ENCODE measurements at places on chromosomes 4 and X.

- H3K4me3 ChIP-seq, result no peak overlapping the region
- H3K4me1 ChIP-seq, result no peaks in the 10 kb centered on the region
- DNase-seq, result no peak
Observed at GRCh38 chr4:1833307-1834046, 22.5 kb downstream of the LETM1 start.

DNA sequence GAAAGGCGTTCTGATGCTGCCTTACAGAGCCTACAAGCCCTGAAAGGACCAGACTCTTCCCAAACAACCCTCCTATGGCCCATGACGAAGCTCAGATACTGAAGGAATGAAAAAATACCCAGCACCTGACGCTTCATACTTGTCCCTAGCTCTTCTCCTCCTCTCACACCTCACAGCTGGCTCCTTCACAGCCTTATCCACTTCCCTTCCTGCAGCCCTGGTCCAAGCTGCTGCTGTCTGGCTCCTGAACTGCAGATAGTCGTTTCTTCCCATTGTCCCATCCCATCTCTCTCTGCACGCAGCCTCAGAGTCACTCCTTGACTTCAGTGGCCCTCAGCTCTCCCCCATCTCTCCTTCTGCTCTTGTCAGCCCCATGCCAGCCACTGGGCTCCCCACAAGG is 56.6 kb downstream of the FAM193A start:
- H3K4me1 ChIP-seq, result peaks cover 47% of the 10 kb centered on the region
- no peak overlapping the region for H3K27ac ChIP-seq
- H3K4me3 ChIP-seq, result no peak overlapping the region
- no peaks in the 10 kb centered on the region for H3K27me3 ChIP-seq
- no peak for DNase-seq

DNA sequence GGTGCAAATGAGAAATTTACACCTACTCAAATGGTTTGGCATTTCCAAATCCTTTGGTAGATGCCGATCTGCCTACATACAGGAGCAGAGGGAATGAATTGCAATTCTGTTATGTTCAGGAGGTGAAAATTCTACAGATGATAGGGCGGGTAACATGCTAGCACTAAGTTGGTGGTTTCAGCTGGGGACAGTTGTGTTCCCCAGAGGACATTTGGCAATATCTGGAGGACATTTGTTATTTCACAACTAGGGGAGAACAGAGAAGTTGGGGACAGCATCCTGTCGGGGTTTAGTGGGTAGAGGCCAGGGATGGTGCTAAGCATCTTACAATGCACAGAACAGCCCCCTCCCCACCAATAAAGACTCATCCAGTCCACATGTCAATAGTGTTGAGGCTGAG is 96.5 kb upstream of the PUDP start:
- no peak overlapping the region for H3K4me3 ChIP-seq
- no peaks in the 10 kb centered on the region for H3K27me3 ChIP-seq
- H3K36me3 ChIP-seq, result no peaks in the 10 kb centered on the region

- no peaks in the 10 kb centered on the region for H3K4me1 ChIP-seq
- no peak overlapping the region for H3K4me3 ChIP-seq
- peak; percentile 2 for DNase-seq
- H3K27me3 ChIP-seq, result no peaks in the 10 kb centered on the region
- H3K36me3 ChIP-seq, result no peaks in the 10 kb centered on the region
- no peak overlapping the region for H3K27ac ChIP-seq
Observed at GRCh38 chr4:156999175-156999517, 27.5 kb upstream of the PDGFC start.

DNA sequence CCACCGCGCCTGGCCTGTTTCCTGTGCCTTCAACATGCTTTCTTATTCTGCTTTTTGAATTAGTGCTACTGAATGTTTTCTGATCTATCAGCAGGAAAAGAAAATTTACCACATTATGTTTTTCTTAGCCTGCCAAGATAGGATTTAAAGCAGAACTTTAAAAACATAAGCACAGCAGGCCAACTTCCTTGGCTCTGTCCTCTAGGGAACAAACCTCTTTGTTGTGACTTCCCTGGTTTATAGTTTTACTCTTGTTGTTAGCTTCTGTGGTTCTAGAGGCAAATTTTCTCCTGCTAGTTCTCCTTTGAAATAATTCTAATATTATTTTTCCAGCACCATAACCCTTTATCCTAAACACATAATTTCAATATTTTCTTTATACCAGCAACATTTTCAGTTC is 605.1 kb downstream of the ADGRL3 start:
- H3K4me3 ChIP-seq, result no peak overlapping the region
- H3K36me3 ChIP-seq, result no peaks in the 10 kb centered on the region
- H3K4me1 ChIP-seq, result no peaks in the 10 kb centered on the region
- no peak overlapping the region for H3K27ac ChIP-seq

DNA sequence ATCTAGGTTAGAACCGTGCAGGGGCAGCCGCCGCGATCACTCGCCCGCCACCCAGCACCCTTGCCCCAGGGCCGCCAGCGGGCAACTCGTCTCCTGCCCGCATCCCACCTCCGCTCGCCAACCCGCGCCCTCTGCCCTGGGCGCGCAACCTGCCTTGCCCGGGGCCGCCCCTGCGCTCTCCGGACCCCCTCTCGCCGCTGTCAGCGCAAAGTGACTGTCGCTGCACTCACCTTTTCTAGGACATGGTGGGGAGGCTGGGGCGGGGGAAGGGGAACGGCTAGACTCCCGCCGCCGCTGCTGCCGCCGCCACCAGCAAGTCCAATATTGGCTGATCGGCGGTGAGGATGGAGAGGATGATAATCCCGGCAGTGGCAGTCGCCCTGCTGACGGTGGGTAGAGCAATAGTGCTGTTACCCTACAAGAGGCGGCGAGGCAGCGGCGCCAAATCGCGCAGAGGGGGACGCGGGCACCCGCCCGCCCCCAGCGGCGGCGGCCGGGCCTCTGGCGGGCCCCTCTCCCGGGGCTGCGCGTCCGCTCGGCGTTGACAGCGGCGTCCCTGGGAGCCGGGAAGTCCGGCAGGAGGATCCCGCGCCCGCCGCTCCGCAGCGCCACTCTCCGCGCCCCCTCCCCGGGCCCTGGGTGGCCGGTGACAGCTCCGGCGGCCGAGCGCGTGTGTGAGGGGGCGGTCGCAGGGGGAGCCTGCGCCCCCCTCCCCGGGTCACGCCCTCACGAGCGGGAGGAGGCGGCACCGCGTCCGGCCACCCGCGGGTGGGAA is 2.3 kb upstream of the NR3C2 start:
- H3K27me3 ChIP-seq, result peaks cover 13% of the 10 kb centered on the region
- no peak for DNase-seq
- H3K4me1 ChIP-seq, result peaks cover 12% of the 10 kb centered on the region

DNA sequence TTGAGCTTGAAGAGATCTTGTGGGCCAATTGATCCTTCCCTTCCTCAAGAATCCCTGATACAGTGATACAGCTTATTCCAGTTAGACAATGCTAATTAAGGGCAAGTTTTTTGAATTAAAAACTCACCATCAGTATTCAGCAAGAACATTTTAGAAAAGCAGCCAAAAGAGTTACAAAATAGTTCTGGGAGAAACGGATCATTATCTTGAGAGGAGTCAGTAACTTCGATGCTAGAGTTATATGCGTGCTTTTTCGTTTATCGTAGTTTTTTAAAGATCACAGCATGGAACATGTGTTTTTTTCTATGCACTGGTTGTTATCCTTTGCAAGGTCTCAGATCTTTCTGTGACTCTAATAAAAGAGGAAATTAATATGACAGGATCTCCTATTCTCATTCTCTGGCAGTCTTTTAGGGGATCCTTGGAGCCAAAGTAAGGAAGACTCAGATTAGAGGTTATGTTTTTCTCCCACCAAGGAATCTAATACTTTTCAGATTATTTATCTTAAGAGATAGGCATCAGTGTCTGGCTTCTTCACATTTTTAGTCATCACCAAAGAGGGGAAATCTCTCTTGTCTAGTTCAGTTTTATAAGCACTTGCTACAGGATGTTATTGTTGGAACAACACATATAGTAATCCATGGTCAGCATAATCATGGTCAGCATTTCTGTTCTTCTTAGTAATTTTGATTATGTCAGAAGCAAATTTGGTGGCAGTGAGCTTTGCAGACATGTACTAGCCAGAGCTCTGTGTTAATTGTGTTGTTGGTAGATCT is 109.7 kb downstream of the PDLIM5 start:
- no peak for DNase-seq
- H3K4me1 ChIP-seq, result no peaks in the 10 kb centered on the region
- no peak overlapping the region for H3K27ac ChIP-seq
- H3K36me3 ChIP-seq, result no peaks in the 10 kb centered on the region
- H3K27me3 ChIP-seq, result no peaks in the 10 kb centered on the region
